ENCODE measurements at places on chromosomes 5 and 9.

- no peak for DNase-seq
Measured at GRCh38 chr5:62268234-62268633, 37.8 kb upstream of the KIF2A start.

GRCh38 chr9:82598241-82599039 lies 464.5 kb downstream of the RASEF start:
- DNase-seq: no peak

DNA sequence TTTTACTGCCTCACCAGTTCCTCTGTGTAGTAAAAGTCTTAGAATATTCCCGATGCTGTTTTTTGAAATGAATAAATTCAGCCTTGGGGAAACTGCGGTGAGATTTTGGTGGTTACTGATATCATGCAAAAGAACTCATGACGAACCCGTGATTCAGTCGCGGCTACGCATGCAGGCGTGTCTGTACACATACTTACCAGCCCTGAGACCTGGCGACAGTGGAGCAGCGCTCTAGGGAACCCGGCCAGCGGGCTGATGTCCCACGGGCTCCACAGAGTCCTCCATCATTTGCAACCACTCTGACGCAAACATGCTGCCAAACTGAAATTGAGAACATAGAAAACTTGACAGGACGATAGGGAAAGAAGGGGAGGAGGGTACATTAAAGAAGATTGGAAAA lies 315.6 kb upstream of the DAB2 start:
- DNase-seq: no peak

DNA sequence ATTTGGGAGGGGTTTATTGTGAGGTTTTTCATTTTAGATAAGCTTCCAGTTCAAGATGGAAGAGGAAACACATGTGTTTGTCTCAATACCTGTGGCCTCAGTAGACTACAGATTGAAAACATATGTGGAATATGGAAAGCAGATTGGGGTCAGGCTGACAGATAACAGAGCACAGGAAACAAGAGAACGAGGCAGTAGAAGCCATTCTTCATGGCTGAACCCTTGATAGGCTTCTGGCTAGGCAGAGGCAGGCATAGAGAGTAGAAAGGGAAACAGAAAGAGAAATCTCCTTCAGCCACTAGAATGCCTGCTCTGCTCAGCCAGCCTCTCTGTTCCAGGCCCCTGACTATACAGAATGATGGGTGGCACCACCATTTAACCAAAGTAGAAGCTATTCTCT lies 152.5 kb downstream of the MUSK start:
- no peak for DNase-seq

- no peak for DNase-seq
Measured at GRCh38 chr5:80780024-80780423, 125.2 kb upstream of the DHFR start.

- DNase-seq: peak; percentile 82
Measured at GRCh38 chr5:35003018-35003957, 44.5 kb downstream of the AGXT2 start.

DNA sequence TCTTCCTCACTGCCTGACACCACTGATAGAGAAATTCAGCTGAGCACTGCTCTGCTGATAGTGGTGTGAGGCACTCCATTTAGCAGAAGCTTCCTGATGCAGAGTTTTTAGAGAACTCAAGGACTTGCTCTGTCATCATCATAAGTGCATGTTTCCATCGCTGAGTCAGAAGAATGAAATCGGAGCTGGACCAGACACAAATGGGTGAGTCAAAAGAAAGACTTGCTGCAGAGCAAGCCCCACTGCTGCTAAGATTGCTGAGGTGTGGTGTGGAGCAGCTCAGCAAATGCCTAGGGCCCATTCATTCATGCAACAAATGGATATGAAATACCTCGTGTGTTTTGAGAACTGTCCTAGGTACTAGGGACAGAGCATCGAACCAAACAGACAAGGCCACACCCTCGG lies 410.2 kb upstream of the SLC30A5 start:
- no peak for DNase-seq

DNA sequence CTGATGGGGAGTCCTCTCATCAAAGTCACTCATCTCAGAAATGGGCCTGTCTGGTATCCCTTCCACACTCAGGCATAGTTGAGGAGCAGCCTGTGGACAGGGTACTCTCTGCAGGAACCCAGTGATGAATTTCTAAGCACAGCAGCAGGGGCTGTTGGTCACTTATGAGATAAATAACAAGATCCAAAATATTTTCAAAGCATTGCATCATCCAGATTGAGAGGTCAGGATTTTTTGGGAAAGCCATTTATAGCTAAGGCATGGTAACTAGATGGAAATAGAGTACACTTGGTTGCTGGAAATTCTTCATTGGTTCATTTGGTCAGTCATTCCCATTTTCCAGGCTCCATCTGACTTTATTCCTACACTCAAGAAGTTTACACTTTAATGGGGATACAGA lies 246.8 kb upstream of the RAI14 start:
- DNase-seq: no peak

DNA sequence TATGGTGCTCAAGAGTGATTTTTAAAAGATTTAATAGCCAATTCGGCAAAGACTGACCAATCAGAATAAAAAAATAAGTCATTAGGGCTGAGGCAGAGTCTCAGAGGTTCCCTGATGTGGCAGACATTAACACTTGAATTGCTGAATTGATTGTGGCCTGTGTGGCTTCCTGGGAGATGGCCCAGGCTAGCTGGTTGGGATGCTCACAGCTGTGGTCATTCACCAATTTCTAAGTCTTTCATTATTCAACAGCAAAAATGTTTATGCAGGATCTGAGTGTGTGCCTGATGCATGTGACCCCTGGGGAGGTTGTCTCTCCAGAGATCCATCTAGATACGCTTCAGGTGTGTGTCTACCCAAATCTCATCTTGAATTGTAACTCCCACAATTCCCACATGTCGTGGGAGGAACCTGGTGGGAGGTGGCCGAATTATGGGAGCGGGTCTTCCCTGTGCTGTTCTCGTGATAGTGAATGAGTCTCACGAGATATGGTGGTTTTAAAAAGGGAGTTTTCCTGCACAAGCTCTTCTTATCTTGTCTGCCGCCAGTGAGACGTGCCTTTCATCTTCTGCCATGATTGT lies 632.6 kb upstream of the SEMA6A start:
- DNase-seq: no peak

- DNase-seq: no peak
Measured at GRCh38 chr5:6185574-6185973, 192.8 kb downstream of the MED10 start.

DNA sequence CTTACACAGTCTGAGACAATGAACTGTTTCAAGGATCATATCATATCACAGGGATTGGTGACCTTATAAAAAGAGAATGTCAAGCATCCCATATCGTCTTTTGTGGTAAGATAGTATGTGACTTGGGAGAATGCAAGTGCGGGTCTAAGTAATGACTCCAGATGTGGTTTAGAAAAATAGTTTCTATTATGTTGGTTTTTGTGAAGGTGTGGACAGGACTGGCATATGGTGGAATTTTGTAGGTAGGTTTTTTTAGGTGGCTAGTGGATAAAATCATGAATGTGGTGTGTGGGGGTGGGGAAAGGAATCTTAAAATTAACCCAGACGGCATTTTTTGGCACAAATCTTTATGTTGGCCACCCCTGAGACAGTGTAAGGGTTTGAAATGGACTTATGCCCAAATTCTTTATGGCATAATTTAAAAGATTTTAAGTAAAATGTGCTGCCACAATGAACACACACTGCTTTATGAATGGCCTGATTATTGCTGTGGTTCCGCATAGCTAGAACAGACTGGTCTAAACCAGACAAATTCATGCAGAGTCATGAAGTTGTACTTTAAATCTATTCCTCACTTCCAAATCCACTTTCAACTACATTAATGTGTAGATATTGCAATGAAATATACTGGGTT lies 204.8 kb upstream of the HAPLN1 start:
- no peak for DNase-seq

- DNase-seq: no peak
Measured at GRCh38 chr5:76085243-76085579, 2.0 kb downstream of the SV2C start.

- DNase-seq: no peak
Measured at GRCh38 chr9:121459513-121459912, 40.1 kb downstream of the GGTA1 start.

DNA sequence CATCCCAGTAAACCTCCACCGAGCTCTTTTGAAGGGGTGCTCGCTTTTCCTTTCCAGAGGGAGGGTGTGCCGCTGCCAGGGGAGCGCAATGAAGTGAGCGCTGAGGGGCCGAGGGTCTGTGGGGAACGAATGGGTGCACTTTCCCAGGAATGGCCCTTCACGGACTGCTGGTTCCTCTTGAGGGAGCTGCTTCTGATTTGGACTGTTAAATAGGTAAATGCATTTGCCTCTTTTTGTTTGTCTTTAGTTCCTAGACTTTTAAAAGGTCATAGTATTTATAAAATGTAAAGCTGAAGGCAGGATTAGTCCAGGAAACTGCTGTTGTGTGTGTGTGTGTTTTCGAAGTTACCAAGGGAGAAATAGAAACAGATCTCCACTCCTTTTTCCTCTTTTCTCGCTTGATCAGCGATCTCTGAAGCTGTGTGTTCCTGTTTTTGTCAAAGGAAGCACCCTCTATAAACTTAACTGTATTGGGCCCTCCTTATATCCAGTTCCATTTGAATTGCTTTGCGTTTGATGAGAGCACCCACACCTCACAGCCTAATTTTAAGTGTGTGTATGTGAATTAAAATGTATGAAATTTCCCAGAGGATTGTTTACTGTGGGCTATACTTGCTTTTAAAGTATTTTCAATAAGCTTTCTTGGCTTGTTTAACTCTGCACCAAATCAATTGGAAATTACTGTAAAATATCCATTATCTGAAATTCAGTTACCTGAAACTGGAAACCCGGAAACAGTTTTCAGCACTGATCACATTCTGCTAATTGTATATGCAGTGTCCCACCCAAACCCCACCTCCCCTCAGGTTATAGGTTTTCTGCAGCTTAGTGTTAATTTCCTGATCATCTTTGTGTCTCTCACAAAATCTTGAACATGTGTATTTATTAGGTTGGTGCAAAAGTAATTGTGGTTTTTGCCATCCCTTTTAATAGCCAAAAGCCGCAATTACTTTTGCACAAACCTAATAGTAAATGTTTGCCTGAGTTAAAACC lies 966 bp downstream of the SNX2 start:
- DNase-seq: no peak

DNA sequence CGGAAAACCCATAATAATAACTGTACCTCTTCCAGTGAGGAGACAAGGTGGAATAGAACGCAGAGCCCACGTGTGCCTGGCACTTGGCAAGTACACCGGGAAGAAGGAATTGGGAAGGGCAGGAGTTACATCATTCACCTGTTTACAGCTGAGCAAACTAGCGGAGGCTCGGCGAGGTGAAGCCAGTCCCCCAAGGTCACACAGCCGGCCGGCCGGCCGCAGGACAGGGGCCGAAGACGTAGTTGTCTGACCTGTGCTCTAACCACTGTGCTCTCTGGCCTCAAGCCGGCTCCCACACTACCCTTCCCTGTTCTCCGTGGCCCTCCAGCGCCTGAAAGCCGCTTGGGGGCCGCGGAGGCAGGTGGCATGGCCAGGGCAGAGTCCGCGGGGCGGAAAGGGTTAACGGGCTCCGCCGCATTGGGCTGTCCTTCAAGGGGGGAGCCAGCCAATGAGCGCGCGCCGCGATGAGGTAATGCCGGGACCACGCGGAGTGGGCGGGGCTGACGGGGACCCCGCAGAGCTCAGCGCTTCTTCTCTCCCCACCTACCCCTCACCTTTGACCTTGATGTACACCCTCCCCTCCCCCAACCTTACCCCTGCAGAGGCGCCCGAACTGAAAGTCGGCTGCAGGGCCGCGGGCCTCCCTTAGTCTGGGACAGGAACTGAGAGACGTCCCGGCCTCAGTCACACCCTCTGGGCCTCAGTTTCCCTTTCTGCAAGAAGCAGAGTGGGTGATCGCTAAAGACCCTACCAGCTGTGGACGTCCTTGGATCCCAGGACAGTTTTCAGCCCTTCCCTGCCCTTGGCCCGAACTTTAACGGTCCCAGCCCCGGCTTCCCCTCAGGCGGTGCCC lies 125.1 kb downstream of the C9orf50 start:
- peak; percentile 92 for DNase-seq
